ENCODE measurements at places on chromosomes 2 and 18. TPM values are rescaled to one million over a fixed set of nuclear protein-coding genes. Genes with fewer than 3 reads are reported as not detected.

DNA sequence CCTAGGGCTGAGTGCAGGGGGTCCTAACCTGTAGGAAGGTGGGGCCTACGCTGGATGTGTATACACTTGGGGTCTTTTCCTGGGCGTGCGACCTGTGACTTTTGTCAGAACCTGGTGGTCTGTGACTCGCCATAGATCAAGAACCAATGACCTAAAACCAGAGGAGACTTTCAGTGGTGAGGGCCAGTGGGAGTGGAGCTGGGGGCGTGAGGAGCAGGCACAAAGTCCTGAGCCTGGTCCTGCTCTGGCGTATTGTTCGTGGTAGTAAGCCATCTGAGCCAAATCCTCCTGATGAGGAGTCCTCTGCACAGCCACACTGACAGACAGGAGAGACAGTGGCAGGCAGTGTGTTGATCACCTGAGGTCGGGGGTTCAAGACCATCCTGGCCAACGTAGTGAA, 8.9 kb downstream of the INPP4A start:
- DNase-seq, result no peak

DNA sequence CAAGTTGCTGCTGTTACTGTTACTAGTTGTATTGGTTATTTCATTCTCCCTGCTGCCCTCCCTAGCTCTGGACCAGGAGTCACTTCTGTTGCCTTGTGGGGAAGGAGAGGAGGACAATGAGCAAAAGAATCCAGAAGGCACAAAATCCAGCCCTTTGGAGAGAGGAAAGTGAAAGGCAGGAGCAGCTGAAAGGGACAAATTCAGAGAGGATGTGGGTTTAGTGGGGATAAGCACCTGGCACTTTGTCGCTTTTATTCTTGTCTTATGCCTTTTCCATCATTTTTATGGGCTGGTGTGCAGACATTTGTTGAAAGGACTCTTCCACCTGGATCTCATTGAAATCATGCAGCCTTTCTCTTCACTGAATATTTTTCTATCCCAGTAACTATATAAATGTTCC, 24.3 kb upstream of the LTBP1 start:
- DNase-seq, result no peak

DNA sequence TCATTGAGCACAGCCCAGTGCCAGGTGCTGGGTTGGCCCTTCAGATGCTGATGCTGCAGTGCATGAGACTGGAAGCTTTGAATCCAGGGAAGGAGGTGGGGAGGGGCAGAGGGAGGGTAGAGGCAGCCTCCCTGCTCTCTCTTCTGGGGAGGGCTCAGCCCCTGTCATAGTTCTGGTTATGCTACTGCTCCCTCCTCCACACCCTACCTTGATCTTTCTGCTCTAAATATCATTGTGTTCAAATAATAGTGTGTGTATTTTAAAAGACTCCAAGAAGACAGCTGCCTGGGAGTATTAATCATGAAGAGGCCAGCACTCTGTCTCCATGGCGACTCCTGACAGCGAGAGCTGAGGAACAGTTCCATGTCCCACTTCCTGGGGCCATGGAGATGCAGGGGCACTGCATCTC, 3.8 kb upstream of the EGR4 start:
- no peak for DNase-seq

NYAP2 gene
- 0.59 TPM for polyA plus RNA-seq

Data from hindlimb muscle (tissue), 1 donor.